ENCODE measurements at places on chromosomes 6 and 20.

GRCh38 chr6:13068586-13069210 lies 259.6 kb downstream of the TBC1D7 start:
- no peak for DNase-seq

DNA sequence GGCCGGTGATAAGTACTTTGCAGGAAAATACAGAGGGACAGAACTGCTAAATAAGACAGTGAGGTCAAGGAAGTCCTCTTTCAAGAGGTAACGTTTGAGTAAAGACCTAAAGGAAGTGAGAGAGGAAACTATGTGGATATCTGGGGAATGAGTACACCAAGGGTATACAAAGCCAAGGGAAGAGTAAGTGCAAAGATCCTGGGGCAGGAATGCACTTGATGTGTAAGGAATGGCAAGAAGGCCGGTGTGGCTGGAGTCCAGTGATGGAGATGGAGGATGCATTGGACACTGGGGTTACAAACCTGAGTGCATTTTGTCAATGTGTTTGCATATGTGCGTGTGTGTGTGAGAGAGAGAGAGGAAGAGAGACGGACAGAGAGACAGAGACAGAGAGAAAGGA lies 32.1 kb upstream of the TGM2 start:
- DNase-seq = no peak

DNA sequence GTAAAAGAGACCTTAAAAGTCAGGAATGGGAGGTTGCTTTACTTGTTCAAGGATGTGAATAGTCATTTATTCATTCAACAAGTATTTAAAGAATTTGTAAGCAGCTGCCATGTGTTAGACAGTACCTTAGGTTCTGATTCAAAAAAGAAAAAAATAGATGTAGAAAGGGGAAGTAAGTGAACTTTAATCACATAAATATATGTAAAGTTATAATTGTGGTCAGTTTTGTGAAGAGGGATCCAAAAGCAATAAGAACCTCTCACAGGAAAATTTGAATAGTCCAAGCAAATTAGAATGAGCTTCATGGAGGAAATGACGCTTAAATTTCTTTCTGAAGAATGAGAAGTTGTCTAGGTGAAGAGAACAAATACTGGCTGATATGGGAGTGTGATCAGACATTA lies 596.1 kb upstream of the CITED2 start:
- no peak for DNase-seq

GRCh38 chr6:120173250-120173649 lies 823.7 kb upstream of the MAN1A1 start:
- no peak for DNase-seq

DNA sequence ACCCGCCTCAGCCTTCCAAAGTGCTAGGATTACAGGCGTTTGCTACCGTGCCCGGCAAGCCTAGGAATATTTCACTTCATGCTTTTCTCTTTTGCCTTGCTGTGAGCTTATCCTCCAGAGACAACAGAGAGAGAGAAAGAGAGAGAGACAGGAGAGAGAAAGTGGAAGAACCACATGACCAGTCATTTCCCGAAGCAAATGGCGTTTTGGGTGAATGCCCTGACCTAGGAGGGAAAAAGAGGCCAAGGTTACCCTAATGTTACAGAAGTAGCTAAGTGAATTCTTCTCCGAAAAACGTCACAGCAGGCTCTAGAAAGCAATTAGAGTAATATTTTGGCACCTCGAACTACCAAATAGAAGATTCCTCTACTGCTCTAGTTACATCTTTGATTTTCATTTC lies 9.1 kb downstream of the SGK1 start:
- DNase-seq = no peak

DNA sequence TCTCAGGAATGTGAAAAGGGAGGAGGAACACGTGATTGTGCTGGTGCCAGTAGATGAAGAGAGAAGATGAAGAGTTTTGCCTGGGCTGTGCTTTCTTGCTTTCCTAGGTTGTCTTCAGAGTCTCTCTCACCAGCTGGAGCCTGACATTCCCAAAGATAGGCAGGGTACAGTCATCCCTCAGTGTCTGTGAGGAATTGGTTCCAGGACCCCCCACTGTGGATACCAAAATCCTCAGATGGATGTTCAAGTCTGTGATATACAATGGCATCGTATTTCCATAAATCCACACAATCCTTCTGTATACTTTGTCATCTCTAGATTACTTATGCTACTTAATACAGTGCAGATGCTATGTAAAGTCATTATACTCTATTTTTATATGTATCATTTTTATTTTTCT lies 113.5 kb downstream of the SAMD5 start:
- no peak for DNase-seq

Measured in stimulated activated CD8-positive, alpha-beta memory T cell treated with anti-CD3 and anti-CD28 coated beads, Interleukin-15, amount 100 ng/mL, for 4 hours (primary cell).